ENCODE measurements at places on chromosomes 6 and 20.

DNA sequence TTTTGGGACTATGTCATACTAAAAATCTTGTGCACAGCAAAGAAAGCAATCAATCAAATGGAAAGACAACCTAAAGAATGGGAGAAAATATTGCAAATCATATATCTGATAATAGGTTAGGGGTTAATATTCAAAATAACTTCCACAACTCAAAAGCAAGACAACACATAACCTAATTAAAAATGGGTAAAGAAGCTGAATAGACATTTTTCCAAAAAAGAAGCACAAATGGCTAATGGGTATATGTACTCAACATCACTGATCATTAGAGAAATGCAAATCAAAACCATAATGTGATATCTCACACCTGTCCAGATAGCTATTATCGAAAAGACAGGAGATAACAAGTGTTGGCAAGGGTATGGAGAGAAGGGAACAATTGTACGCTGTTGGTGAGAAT lies 53.0 kb downstream of the SYCP2L start:
- no peak for DNase-seq

GRCh38 chr20:59518881-59519706 lies 85.2 kb upstream of the PHACTR3 start:
- peak; percentile 59 for DNase-seq

GRCh38 chr6:39843305-39844020 lies 51.3 kb downstream of the DAAM2 start:
- no peak for DNase-seq

GRCh38 chr6:137403855-137404254 lies 90.3 kb downstream of the OLIG3 start:
- no peak for DNase-seq

- DNase-seq, result no peak
Measured at GRCh38 chr6:32086661-32087573, 22.2 kb downstream of the TNXB start.

All from Peyer's patch (tissue), 4 donors.